ENCODE measurements at places on chromosomes 6 and 20.

GRCh38 chr6:45637056-45637455 lies 259.3 kb upstream of the SUPT3H start:
- no peak for ATAC-seq

DNA sequence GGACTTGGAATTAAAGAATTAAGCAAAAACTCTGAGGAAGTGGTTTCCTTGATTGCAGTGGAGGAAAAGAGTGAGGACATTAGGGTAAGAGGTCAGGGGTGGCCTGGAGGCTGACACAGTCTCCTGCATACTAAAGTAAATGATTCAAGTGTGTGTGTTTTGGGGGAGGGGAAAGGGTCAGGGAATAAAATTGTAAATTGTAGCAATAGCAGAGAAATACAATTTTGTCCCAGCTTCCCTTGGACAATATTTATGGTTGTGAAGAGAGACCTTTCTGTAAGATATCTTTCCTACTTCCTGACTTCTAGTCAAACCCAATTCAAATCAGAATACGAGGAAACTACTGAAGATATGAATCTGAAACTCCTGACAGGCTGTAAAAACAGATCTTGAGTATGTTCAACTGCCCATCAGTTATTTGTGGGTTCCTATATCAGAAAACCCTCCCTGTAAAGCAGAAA lies 143.4 kb upstream of the HMGN3 start:
- ATAC-seq: no peak

GRCh38 chr6:170376386-170377043 lies 70.0 kb downstream of the FAM120B start:
- no peak for ATAC-seq

DNA sequence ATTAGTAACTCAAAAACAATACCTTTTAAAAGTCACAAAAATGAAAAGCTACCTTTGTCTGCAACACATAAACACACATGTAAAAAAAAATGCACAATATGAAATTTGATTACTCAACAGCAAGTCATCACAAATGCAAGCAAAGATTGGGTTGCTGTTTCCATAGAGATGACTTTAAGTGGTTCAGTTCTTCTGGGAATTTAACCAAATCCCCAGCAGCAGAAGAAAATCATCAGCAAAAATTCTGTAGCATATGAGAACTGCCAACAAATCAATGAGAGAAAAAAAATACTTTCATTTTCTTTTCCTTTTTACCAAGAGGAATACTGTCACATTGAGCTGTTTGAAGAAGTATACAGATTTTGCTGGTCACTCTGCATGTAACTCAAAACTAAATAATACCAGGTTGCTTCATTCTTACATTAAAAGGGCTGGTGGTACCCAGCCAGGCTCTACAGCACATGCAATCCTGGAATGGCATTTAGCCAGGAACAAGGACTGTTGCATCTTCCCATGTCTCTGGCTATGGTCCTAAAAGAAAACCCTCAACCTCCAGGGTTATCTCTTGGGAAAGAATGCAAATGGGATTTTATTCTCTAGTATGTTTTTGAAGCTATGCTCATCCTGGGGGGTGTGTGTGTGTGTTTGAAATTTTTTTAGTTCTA lies 158.3 kb downstream of the OPRM1 start:
- no peak for ATAC-seq

DNA sequence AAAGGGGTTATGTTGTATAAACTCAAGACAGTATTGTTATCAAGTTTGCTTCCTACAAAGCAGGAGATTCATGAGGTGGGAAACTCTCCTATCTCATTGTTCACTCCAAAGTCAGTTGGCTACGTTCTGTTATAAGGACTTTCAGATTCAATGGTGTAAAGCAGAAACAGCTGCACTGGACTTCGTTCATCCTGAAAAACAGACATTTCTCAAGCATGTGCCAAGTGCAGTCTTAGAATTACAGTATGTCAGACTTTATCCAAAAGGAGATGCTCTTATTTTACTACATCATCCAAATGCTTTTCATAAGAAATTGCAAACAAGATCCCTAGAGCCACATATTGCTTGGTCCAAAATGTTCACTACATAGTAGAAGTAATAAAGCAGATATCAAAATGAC lies 14.9 kb downstream of the COL21A1 start:
- ATAC-seq: no peak

GRCh38 chr20:58889334-58889760 lies 36.8 kb downstream of the GNAS start:
- no peak for ATAC-seq

- no peak for ATAC-seq
Measured at GRCh38 chr6:90021711-90022110, 127.4 kb downstream of the GJA10 start.

GRCh38 chr20:51854921-51855320 lies 52.6 kb upstream of the SALL4 start:
- ATAC-seq: no peak

- peak; percentile 13 for ATAC-seq
Measured at GRCh38 chr6:114342826-114343781, at the start of gene HS3ST5. TSS of gene HS3ST5 (minus strand) at chr6:114343023. CDS start at chr6:114062845, 280,178 bp downstream.

Data from esophagus mucosa (tissue), 1 donor.